ENCODE measurements at places on chromosomes 16 and 17. TPM values are rescaled to one million over a fixed set of nuclear protein-coding genes. Genes with fewer than 3 reads are reported as not detected.

SRCIN1 gene
- 0.73 TPM for total RNA-seq

KRT25 gene
- not detected for total RNA-seq

CAMTA2 gene
- 98.2 TPM for total RNA-seq

PTX4 gene
- not detected for total RNA-seq

GRCh38 chr16:54467398-54467797 lies 180.8 kb upstream of the IRX3 start:
- H3K36me3 ChIP-seq = no peaks in the 10 kb centered on the region
- no peaks in the 10 kb centered on the region for H3K4me1 ChIP-seq
- DNase-seq = no peak
- H3K27ac ChIP-seq = no peak overlapping the region

DNA sequence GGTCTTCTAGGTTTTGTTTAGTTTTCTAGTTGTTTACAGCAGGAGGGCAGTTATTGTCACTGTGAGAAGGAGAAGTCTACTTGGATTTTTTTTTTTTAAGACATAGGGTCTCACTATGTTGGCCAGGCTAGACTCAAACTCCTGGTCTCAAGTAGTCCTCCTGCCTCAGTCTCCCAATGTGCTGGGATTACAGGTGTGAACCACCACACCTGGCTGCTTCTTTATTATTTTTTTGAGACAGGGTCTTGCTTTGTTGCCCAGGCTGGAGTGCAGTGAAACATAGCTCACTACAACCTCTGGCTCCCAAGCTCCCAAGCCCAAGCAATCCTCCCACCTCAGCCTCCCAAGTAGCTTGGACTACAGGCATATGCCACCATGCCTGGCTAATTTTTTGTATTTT lies 68.3 kb upstream of the STAC2 start:
- H3K27ac ChIP-seq = no peak overlapping the region
- DNase-seq = no peak
- no peaks in the 10 kb centered on the region for H3K4me1 ChIP-seq
- no peaks in the 10 kb centered on the region for H3K27me3 ChIP-seq

DNA sequence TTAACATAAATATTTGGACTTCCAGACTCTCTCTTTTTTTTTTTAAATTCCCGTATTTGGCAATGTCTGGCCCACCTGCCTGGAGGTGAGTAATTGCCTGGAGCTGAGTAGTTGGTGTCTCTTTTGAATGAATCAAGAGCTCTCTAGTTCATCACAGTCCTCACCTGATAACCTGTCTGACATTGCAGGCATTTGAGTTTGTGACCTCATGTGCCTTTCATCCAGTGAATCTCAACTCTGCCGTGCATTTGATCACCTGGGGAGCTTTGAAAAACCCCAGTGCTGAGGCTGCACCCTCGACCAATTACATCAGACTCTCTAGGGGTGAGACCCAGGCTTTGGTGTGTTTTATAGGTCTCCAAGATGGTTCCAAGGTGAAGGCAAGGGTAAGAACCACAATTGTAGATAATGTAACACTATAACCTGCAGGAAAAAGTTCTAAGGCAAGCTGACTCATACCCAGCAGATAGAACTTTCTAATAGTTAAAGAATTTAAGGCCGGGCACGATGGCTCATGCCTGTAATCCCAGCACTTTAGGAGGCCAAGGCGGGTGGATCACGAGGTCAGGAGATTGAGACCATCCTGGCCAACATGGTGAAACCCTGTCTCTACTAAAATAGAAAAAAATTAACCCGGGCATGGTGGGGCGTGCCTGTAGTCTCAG lies 24.5 kb upstream of the HS3ST2 start:
- DNase-seq = no peak
- peaks cover 19% of the 10 kb centered on the region for H3K27me3 ChIP-seq
- no peaks in the 10 kb centered on the region for H3K36me3 ChIP-seq
- no peaks in the 10 kb centered on the region for H3K4me1 ChIP-seq

- no peak overlapping the region for H3K4me3 ChIP-seq
- H3K27ac ChIP-seq = no peak overlapping the region
- H3K4me1 ChIP-seq = no peaks in the 10 kb centered on the region
- no peaks in the 10 kb centered on the region for H3K27me3 ChIP-seq
- H3K36me3 ChIP-seq = peaks cover 31% of the 10 kb centered on the region
These were observed 31.1 kb downstream of the HEATR6 start for GRCh38 chr17:60047590-60047989.

DNA sequence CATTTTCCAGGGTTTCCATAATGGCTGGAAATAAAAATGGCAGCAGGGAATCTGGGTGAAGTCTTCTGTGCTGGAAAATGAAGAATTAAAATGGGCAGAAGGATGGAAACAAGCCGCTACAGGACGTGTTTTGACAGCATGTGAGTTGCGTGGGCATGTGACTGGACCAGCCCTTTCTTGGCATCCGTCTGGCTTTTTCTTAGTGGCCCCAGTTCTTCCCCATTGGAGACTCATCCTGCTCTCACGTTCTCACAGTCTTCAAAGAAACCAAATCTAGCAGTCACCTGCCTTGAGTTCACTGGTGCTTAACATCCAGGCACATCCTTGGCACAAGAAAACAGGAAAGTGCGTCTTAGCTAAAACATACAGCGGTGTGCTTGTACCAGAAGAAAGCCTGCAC lies 180.2 kb upstream of the CACNG5 start:
- H3K4me3 ChIP-seq = no peak overlapping the region
- H3K36me3 ChIP-seq = peaks cover 79% of the 10 kb centered on the region
- H3K4me1 ChIP-seq = peaks cover 55% of the 10 kb centered on the region
- H3K27me3 ChIP-seq = no peaks in the 10 kb centered on the region
- DNase-seq = no peak

DNA sequence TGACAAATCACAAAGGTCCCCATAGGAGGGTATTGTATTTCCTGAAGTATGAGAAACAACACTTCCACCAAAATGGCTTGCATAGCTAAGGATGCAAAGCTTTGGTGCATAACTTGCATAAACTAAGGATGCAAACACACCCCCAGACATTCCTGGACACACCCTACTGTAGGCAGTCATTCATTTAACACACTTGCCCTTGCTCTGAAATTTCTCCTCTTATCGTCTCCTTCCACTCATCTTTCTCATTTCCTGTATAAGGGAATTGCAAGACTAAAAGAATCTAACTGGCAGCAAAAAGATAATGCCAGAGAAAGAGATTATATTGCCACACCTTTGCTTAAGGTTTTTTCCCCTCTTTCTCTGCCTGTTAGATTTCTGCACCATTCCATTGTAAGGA lies 28.3 kb downstream of the CHD9 start:
- no peaks in the 10 kb centered on the region for H3K27me3 ChIP-seq
- no peak overlapping the region for H3K4me3 ChIP-seq
- no peak for DNase-seq
- H3K36me3 ChIP-seq = no peaks in the 10 kb centered on the region
- no peak overlapping the region for H3K27ac ChIP-seq

DNA sequence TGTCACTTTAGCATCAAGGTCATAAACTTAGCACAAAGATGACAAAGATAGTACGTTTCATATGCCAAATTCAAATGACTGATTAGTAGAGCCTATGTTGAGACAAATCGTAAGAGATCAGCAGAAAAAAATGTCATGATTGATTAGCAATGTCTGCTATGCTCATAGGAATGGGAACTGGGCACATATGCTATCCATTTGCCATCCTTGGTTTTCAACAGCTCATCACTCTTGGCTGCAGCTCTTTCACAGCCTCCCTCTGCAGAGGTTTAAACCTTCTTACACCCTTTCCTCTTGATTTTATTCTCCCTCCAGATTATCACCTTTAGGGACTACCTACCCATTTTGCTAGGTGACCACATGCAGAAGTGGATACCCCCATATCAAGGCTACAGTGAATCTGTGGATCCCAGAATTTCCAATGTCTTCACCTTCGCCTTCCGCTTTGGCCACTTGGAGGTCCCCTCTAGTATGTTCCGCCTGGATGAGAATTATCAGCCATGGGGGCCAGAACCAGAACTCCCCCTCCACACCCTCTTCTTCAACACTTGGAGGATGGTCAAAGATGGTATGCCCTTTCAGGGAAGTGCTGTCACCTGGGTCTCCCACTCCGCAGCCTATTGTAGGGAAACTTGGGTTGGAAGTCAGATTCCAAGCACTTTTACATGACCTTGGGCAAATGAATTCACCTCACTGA lies 16.2 kb downstream of the MPO start:
- no peak overlapping the region for H3K27ac ChIP-seq
- H3K36me3 ChIP-seq = no peaks in the 10 kb centered on the region
- H3K27me3 ChIP-seq = peaks cover 35% of the 10 kb centered on the region
- no peaks in the 10 kb centered on the region for H3K4me1 ChIP-seq

DNA sequence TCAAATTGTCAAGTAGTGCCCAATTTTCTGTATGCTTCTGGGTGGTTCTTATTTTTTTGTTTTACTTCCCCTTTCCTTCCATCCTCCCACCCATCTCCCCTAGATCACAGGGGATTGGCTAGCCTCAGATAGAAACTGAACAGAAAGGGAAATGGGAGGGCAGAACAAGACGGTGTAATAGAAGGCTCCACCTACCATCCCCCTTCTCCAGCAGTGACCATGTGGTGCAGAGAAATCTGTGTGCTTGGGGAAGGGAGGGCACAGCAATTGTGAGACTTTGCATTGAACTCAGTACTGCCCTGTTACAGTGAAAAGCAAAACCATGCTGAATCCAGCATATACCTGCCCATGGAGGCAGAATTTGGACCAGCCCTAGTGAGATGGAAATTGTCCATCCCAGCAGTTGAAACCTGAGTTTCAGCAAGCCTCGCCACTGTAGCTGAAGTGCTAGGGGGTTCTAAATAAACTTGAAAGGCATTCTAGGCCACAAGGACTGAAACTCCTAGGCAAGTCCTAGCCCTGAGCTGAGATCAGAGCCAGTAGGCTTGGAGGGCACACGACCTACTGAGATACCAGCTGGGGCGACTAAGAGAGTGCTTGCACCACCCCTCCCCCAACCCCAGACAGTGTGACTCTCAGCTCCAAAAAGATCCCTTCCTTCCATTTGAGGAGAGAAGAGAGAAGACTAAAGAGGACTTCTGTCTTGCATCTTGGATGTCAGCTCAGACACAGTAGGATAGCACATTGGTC lies 5.2 kb downstream of the SLFN11 start:
- H3K27me3 ChIP-seq = peaks cover 1% of the 10 kb centered on the region
- peak overlapping the region; percentile 39 for H3K27ac ChIP-seq
- peak; percentile 30 for DNase-seq
- H3K4me1 ChIP-seq = peaks cover 47% of the 10 kb centered on the region
- H3K4me3 ChIP-seq = no peak overlapping the region

DNA sequence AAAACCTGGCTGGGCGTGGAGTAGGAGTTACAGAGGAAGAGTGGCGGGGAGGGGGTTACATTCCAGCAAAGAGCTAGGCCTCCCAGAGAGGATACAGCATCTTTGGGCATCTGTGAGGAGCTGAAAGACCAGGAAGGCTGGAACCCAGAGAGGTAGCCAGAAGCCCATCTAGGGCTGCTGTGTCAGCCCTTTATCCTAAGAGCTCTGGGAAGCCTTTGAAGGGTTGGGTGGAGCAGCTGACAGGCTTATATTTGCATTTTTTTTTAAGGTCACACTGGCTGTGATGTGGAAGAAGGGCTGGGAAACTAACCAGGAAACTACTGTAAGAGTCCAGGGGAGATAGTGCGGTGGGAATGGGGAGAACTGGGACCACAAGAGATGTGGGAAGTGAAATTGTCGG lies 6.8 kb upstream of the CNOT1 start:
- no peak overlapping the region for H3K4me3 ChIP-seq
- no peaks in the 10 kb centered on the region for H3K27me3 ChIP-seq
- peaks cover 2% of the 10 kb centered on the region for H3K4me1 ChIP-seq
- DNase-seq = no peak

DNA sequence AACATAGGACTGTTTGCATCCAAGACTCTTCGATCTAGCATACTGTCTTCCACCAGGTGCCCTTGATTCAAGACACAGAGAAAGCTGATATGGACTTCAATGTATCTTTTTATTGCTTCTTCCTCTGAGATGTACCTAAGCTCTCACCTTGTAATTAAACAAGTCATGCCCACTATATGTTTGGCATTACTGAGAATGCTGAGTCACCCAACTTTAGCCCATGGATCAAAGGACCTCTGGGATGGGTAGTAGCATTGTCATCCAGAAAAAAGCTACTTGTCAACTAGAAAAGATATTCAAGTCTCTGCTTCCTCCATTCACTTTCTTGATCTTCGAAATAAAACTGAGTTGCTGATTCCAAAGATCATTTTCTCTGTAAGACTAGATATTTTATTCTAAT lies 37.8 kb downstream of the CDH8 start:
- no peaks in the 10 kb centered on the region for H3K4me1 ChIP-seq
- no peaks in the 10 kb centered on the region for H3K27me3 ChIP-seq
- H3K27ac ChIP-seq = no peak overlapping the region
- DNase-seq = no peak
- no peaks in the 10 kb centered on the region for H3K36me3 ChIP-seq

Measured in activated CD4-positive, alpha-beta T cell treated with anti-CD3 and anti-CD28 coated beads for 36 hours (primary cell).